ENCODE measurements at places on chromosomes 6 and 20.
A peak's percentile ranks its signal among the peaks of the same experiment; 100 is the strongest.

DNA sequence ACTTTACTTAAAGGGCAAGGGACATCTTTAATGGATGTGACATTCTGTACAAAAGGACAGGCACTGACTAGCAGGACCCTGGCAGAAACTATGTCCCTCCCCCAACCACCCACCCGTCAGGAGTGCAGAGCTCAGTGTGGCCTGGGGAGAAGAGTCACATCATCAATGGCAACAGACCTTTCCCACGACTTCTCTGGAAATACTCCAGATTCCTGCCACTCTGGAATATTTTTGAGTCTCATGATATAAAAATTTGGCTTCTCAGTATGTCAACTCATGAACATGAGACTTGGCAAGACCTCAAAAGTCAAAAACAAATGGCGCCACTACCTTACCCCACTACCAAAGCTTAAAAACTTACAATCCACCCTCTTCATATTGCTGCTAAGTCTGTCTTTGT lies 118.3 kb downstream of the SLC23A2 start:
- DNase-seq, result no peak

- DNase-seq, result no peak
Measured at GRCh38 chr6:45965007-45965406, 50.7 kb downstream of the CLIC5 start.

DNA sequence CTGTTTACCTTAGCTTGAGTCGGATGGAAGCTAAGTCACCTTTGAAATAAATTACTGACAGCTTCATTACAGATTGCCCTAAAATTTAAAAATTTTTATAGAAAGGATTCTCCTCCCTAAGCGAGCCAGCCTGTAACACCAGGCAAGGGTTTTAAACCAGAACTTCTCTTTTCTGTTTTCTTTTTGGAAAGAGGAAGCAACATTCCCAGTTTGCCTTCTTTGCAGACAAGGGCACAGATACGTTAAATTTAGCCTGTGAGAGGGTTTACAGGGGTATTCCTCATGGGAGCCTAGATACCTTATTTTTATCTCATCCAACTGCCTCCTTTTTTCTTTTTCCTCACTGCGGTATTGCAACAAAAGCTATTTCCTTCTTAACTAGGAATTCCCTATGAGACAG lies 45.0 kb downstream of the GNAS start:
- DNase-seq, result no peak

GRCh38 chr6:3965071-3965718 lies 113.7 kb downstream of the FAM217A start:
- no peak for DNase-seq

GRCh38 chr6:142444376-142444775 lies 142.6 kb downstream of the ADGRG6 start:
- DNase-seq, result no peak

GRCh38 chr20:51220293-51220706 lies 197.4 kb upstream of the KCNG1 start:
- peak; percentile 54 for DNase-seq

- no peak for DNase-seq
Measured at GRCh38 chr6:35328108-35328723, 14.1 kb upstream of the PPARD start.

GRCh38 chr20:33444797-33445560 lies 1.4 kb upstream of the SNTA1 start:
- DNase-seq, result no peak

GRCh38 chr6:154962753-154963152 lies 32.4 kb upstream of the TIAM2 start:
- no peak for DNase-seq

GRCh38 chr20:35972462-35972861 lies 4.1 kb downstream of the CNBD2 start:
- no peak for DNase-seq

DNA sequence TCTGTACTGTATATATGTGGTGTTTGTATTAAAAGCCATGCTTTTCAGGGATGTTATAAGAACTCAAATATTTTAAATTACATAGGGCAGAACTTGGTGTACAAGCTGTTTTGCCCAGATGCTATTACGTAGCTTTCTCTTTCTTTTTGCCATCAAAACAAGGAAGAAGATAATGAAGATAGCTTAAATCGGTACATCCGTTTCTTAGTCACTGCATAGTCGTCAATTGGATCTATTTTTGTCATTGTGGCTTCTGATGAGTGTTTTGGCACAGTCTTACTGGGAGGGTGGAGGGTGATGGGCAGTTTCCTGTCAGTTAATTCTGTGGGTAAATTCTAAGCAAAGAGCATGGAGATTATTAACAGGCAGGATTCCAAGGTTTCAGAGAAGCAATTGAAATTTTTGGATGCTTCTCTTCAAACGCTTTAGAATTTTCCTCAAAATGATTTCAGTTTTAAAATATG lies 649.1 kb upstream of the GJE1 start:
- no peak for DNase-seq

DNA sequence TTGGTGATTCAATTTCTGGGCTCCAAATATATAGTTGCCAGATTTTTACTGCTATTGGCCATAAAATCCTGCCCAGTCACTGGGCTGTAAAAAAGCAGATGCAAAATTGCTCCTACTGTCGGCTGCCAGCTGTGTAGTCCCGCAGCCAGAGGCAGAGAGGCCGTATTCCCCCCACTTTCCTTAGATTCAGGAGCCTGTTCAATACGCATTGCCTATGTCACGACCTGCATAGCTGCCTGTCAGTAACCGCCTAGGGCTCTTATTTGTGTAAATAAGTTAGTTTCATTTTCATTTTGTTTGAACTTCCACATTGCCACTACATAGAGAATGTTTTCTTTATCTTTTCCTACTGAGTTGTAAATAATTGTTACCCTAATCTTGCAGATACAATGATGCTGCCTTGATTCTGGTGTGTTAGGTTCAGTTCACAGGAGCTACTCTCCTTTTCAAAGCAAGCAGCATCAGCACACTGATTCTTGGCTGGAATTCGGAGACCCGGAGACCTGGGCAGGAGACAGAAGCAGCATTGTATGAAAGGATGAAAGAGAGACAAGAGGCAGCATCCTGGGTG lies 46.0 kb upstream of the UST start:
- no peak for DNase-seq

DNA sequence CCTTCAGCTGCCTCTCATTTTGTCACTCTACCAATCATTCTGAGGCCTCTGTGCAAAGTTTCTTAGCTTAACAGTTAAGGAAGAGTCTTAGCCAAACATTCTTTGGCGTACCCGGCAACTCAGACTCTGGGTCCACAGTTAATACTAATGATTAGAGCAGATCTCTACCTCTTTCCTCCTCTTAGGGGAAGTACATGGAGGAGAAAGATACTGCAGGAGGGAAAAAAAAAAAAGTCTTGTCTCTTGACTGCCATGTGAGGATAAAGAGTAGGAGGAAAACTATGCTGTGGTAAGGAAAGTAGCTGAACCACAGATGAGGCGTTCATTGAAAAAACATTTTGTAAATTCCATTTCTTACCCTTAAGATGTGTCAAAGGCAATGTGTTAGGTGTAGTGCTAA lies 44.0 kb upstream of the MARCKS start:
- no peak for DNase-seq

- DNase-seq, result peak; percentile 58
Measured at GRCh38 chr20:10217721-10218410, 764 bp upstream of the SNAP25 start.

DNA sequence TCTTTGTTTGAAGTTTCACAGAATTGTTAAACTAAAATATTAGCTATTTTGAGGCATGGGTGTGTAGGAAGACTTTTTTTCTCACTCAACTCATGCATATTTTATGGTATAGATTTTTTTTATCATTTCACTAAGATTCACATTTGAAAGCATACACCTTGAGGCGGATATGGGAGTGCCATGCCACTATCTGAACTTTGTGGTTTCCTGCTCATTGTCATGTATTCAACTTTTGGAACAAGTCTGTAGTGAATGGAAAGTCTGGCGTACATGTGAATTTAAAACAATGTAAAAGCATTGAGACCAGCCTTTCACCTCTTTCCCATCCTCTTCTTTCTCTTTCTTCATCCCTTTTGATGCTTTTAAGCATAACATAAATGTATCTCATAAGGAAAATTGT lies 147.9 kb downstream of the TPBG start:
- DNase-seq, result no peak

DNA sequence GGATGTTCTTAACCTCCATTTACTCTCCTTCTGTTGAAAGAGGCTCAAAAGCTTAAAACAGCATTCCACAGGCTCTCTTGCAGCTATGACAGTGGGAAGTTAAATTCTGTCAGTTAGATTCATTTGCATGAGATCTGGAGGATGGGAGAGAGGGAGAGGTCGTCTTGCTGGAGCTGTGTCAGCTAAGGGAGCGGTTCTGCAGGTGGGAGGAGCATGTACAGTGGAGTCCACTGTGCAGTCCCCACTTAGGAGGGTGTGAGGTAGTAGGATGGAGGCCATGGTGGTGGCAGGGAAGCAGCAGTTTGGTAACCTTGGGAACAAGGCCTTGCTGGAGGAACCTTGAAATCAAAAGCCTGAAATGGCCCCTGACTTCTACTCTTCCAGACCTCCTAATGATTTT lies 12.0 kb upstream of the B4GALT5 start:
- DNase-seq, result no peak

DNA sequence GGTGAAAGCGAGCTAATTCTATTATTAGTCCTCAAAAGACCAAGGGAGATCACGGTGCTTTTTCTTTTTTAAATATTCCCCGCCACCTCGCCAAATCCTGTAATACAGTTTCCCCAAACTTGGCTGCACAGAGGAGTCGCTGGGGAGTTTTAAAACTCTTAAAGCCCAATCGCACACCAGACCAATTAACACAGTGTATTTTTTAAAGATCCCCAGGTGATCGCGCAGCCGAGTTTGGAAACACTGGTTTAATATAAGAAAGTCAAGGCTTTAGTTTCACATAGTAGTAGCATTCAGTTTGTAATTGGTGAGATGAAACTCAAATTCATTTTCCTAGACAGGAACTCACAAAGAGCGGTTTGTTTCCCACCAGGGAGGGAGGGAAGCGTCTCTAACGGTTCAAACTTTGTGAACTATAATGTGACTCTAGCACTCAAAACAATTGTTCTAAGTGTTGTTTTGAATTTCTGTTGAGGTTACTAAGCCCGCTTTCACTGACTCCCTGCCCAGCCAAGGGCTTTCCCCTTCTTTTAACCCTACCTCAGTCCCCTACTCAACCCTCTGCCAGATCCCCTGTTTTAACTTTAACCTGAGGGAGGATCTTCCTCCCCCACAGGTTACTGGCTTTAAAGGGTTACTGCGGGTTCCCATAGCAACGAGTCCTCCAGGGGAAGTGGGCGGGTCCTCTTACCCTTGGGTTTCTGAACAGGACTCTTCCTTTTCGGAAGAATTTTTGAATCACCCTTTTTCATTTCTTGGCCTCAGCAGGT lies 25.7 kb upstream of the BTBD3 start:
- DNase-seq, result peak; percentile 74

DNA sequence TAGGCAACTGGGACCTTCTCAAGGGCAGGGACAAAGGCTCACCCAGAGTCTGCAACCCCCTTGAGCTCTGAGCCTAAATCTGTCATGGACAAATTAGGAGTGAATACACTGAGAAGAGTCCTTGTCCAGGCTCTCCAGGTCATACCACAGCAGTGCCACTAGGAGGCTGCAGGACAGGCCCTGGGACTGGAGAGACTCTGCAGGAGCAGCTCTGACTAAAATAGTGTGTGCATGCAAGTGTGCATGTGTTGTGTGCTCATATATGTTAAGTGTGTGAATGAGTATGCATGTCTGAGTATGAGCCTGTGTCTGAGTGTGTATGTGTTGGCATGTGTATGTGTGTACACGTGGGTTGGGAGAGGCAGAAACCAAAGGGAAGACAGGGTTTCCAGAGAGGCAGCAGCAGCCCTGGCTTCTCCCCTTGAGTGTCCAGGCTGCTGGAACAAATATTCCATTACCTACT lies 27.1 kb downstream of the MRPL14 start:
- DNase-seq, result peak; percentile 58

DNA sequence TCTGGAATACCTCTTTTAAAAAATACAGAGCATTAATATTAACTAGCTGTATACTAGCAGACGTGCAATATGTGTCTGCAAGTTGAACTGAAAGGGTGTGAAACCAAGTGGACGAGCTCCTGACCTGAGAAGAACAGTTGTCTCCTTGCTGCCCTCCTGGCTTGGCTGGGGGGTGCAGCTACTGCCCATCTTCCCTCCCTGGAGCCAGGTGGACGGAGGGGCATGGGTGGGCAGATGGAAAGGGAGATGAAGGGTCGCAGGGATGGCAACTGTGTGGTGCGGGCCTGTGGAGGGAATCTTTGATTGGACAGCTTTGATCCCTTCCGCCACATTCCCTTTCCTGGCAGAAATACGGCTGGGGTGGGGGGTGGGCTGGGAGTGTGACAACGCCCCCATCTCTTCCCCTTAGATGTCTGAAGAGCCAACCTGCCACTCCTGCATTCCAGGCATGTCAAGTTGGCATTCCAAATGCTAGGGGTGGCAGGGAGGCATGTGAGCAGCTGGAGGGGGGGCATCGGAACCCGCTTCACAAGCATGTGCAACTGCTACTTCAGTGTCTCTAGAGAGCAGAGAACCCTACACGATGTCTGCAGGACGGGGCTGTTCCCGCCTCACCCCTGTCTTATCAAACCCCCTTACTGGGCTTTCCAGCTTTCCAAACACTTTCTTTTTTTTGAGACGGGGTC lies 37.3 kb downstream of the SRSF3 start:
- no peak for DNase-seq

GRCh38 chr6:123715006-123715863 lies 78.5 kb upstream of the TRDN start:
- DNase-seq, result peak; percentile 43

- no peak for DNase-seq
Measured at GRCh38 chr20:50663095-50663821, 28.1 kb downstream of the RIPOR3 start.

DNA sequence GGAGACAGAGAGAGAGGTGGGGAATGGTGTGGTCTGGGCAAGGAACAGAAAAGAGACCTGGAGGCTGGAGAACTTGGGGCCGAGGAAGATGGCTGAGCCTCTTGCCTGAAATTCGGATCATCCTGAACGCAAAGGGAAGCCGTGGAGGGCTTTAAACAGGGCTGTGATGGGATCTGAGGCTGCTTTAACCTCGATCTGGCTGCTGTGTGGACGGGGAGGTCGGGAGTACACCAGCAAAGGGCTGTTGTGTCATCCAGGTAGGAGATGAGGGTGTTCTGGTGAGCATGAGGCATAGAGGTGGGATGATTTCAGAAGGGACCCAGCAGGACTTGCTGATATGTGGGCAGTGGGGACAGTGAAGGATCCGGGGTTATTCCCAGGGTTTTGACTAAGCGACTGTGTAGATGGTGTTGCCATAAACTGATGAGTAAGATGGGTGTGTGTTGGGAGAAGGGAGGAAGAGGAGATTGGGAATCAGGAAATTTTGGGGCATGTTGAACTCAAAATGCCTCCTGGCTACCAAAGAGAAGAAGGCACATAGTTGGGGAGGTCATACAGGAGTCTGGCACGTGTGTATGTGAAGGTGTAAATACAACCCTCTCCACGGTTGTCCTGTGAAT lies 158.5 kb downstream of the NFATC2 start:
- no peak for DNase-seq

- no peak for DNase-seq
Measured at GRCh38 chr20:18613553-18613952, 25.7 kb downstream of the DTD1 start.

- DNase-seq, result no peak
Measured at GRCh38 chr20:54162378-54163009, 11.3 kb downstream of the CYP24A1 start.

- no peak for DNase-seq
Measured at GRCh38 chr20:652615-653109, 338 bp downstream of the SRXN1 start.

All from endothelial cell (in vitro differentiated cells).